ENCODE measurements at places on chromosomes 7 and 10.

- no peak for DNase-seq
Measured at GRCh38 chr10:117374506-117375359, 507 bp downstream of the PDZD8 start.

GRCh38 chr7:143359771-143360353 lies 2.7 kb downstream of the FAM131B start:
- no peak for DNase-seq

DNA sequence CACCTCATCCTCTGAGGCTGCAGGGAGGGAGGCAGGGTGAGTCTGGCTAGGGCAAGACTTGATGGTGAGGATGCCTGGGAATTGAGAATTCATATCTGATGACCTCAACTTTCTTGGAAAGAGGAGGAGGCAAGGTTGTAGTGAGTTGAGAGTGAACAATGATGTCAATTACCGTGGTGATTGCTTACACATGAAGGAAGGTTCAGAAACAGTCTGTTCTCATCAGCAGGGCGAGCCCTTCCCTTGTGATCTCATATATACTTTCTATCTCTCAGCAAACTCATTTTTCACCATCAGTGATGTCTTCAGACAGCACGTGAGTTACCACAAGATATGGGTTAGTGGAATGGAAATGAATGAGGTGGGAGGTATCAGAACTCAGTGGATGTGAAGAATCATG lies 20.1 kb upstream of the COL13A1 start:
- no peak for DNase-seq

- DNase-seq, result no peak
Measured at GRCh38 chr10:77526868-77527617, 110.6 kb downstream of the KCNMA1 start.

GRCh38 chr10:129163531-129163930 lies 303.5 kb upstream of the MGMT start:
- DNase-seq, result no peak

- DNase-seq, result no peak
Measured at GRCh38 chr7:22607180-22607579, 107.2 kb upstream of the STEAP1B start.

DNA sequence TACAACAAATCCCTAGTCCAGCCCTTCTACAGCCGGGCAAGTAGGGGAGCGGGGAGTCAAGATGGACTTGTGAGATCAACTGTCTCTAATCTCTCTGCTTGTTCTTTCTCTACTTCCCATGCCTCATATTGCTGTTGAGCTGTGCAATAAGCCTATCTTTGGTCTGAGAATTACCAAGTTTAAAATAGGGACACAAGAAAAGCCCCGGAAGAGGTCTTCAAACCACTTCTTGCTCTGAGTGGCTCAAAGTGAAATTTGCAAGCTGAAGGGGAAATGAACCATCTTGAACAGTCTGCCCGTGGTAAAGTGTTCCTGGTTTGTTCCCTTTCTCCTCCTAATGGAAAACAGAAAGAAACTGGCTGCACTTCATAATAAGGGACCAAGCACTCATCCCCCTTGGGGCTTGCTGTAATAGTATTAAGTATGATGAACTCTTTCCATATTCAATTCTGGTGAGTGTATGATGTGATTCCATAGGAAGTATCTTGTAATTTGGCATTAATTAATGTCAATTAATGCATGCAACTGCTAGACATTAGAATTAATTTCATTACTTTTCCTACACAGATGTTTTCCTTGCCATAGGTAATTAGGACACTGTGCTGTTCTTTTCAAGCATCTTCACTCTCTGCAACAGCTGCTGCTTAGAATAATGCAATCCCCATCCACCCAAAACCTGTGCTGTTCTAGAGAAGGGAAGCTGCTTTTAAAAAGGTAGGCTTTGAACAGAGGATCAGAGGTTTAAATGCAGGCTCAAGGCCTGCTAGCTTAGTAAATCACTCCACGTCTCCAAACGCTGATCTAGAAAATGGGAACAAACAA lies 449.6 kb downstream of the SORCS1 start:
- no peak for DNase-seq

GRCh38 chr10:130934293-130935127 lies 377.0 kb downstream of the TCERG1L start:
- no peak for DNase-seq

GRCh38 chr10:108673741-108674140 lies 1249.6 kb downstream of the XPNPEP1 start:
- DNase-seq, result no peak

GRCh38 chr10:14674376-14675050 lies 100.2 kb downstream of the FAM107B start:
- DNase-seq, result no peak

DNA sequence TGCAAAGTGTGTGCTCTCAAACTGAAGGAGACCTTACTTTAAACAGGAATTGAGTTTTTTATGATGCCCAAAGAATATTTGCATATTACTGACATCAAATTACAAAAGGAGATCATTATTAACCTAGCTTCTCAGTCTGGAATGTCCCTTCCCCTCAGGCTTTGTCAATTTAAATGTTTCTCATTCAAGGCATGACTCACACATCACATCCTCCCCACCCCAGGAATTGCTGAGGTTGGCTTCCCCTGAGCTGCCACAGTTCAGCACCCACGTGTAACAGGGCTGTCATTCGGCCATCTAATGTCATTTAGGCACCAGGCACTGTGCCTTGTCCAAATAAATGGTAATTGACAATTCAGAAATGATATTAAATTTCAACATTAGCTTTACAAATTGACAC lies 305.9 kb upstream of the MGMT start:
- DNase-seq, result no peak

DNA sequence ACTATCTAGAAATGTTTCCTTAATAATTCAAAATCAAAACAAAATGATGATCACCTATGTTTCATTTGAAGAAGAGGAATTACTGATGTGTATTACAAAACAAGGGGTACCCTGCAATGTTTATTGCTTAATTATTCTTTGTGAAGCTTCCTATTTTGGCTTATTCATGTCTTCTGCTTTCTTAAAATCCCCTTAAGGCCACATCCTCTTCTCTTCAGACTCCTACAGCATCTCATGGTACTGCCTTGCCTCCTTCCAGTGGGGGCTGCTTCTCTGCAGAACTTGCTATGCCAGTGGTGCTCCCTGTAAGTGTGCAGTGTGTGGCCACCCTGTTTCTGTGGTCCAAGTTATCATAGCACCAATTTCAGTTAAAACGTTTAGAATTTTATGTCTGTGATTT lies 35.0 kb downstream of the CCDC146 start:
- DNase-seq, result no peak

- no peak for DNase-seq
Measured at GRCh38 chr7:122430710-122431109, 126.2 kb upstream of the FEZF1 start.

DNA sequence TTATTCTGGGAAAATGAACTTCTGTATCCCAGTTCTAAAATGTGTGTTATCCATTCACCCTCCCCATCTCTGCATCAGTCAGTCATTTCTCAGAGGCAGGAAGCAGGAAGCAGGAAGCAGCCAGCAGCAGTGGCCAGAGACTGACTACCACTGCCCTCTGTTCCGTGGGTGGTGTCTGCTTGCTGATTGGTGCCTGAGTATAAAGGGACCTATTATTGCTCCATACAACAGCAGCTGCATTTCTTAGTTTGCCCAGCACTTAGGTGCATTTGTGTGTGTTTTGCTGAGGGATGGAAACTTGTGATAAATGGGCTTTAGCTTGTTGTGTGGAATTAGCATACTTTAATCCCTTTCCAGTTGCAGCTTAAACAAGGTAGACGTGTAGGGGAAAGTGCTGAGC lies 582.2 kb downstream of the SORCS1 start:
- no peak for DNase-seq

DNA sequence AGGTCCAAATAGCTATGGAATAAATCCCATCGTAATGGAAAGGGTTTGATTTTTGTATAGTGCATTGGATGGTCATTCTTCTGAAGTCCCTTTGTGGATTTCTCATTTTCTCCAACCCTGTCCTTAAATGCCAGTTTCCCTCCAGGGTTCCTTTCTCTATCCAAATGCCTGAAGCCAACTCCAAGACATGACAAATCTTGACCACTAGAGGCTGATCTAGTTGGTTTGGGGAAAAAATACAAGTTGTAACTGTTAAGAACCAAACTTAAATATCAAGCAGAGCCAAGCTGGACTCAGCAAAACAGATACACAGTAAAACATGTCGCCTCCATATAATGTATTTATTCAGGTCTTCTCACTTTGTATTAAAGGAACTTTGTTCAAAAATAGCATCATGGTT lies 28.7 kb downstream of the FRMD4A start:
- DNase-seq, result no peak

DNA sequence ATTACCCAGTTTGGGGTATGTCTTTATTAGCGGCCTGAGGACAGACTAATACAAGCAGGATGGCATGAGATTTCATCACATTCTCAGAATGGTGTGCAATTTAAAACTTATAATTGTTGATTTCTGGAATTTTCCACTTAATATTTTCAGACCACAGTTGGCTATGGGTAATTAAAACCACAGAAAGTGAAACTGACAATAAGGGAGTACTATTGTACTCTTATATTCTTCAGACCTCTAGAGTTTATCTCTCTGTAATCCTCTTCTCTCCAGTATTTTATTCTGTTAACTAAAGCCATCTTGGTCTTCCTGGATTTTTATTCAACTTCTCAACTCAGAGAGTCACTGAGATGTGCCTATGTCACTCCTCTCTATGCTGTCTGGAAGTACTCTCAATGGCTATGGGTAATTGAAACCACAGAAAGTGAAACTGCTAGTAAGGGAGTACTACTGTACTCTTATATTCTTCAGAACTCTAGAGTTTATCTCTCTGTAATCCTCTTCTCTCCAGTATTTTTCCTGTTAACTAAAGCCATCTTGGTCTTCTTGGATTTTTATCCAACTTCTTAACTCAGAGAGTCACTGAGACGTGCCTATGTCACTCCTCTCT lies 118.3 kb downstream of the PPP1R17 start:
- no peak for DNase-seq

GRCh38 chr10:80529604-80530003 lies 8.1 kb upstream of the SH2D4B start:
- DNase-seq, result no peak

DNA sequence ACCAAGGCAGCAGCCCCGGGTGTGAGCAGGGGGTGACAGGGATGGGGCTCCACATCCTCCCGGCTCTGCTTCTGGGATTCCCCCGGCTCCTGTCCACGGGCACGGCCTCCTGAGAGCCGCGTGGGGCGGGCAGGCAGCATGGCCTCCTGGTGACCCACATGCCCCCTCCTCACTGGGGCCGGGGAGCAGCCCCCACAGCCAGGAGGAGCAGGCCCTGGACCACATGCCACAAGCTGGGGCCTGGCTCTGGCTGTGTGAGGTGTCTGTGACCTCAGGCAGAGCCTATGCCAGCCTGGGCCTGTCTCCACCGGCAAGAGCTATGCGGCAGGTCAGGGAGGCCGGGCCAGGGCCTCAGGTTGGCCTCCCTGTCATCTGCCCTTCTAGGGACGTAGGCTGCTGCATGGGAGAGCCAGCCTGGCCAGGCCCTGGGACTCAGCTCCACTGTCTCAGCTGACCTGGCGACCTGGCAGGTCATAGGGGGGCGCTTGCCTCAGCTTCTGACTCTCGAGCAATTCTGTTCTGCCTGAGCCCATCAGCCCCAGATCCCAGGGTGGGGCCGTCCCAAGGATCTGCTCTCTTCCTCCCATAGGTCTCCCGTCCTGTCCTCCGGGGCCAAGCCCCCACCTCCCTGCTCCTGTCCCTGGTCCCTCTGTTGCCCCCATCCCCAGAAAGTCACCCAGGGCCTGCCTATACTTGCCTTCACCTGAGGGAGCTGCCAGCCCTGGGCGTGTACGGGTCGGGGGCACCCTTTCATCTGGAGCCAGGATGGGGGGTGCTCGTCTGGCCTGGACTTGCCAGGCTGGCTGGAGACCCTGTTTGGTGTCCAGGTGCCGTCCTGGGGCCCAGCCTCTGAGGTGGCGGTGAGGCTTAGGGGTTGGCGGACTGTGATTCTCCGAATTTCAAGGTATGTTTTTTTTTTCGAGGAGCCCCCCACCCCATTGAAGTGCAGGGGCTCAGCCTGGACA lies 3.9 kb upstream of the TMEM184A start:
- DNase-seq, result no peak

DNA sequence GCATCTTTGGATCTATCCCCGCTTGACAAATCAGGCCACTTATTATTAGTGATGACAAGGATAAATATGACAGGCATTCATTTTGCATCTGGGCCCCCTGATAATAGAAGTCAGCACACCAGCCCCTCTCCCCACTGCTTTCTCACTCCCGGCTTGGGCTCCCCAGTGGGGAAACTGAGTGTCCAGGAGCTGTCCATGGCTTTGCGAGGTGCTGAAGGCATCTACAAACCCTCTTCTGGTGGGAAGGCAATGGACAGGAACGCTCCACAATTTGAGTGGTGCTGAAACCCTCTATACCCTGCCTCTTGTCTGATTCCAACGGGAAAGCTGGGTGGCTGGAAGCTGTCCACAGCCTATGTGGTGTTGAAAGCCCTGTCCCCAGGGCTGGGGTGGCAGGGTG lies 61.7 kb upstream of the PCBD1 start:
- DNase-seq, result no peak

DNA sequence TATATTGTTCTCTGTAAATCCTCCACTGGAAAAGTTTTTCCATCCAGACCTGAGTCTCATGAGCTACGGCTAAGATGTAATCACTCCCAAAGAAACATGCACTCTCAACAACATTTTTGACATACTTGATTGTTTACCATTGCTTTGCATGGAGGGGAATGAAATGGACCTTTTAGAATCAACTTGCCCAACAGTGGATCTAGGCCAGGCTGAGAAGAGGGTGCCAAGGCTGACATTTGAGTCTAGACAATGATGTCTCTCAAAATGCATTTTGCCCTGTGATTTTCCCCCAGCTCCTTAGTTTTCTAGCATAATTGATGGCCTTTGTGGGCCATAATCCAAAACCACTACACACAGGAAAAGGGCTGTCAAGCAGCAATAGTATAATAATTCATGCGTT lies 297.9 kb upstream of the KLF6 start:
- DNase-seq, result no peak

DNA sequence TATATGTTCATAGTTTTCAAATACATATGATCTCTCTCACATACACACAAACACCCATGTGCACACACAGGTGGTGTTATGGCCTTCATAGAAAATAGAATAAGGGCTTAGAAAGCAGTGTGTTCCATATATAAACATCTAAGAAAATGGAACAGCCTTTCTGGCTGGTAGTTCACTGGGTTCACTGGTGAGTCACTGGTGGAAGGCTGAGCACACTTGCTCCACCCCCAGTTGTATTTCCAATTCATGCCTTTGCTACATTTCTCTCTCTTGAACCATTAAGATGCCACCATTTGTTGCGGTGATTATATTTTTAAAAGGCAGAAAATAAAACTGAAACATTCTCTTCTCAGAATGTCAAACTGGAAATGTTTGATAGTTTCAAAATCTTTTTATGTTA lies 252.1 kb downstream of the GLI3 start:
- no peak for DNase-seq

DNA sequence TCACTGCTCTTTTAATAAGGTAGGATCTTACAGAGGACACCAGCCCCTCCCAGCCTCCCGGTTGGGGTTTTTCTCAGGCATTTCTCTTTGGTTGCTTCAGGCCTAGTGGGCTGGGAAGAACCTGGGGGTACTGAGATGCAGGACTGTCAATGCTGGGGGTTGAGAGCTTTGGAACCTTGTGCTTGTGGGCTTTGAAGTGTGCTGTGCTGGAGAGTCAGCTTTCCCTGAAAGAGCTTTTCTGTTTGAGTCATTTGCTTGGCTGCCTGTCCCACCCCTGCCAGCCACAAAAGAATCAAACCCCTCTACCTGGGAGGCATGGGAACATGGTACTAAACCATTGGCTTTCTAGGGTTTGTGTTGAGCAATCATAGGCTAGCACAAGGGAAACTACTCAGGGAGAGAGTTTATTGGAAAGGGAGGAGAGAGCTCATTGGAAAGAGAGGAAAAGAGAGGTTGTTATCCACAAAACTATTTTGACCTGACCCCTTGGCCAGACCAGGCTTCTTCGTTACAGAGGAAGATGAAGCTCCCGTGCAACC lies 1.4 kb downstream of the SCD start:
- DNase-seq, result no peak

Data from GOT3 (cell line).